ENCODE measurements at places on chromosomes 1 and 21.

DNA sequence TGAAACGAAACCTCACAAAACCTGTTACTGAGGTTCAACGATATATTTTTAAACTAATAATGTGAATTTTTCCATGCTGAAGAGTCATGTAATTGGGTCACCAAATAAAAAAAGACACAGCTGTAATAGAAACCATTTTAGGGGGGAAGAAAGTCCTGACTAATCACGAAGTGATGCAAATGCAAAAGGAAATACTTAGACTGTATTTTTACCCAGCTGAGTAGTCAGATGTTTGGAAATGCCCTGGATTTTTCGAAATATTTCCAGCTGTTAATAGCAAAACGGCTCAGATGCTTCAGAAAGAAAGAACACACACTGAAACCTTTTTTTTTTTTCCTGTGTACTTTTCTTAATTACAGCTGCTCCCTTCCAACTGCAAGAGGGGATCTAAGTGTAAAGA lies 210.3 kb downstream of the SETD4 start:
- no peak for DNase-seq

GRCh38 chr1:82161700-82162141 lies 361.0 kb downstream of the ADGRL2 start:
- DNase-seq, result no peak

DNA sequence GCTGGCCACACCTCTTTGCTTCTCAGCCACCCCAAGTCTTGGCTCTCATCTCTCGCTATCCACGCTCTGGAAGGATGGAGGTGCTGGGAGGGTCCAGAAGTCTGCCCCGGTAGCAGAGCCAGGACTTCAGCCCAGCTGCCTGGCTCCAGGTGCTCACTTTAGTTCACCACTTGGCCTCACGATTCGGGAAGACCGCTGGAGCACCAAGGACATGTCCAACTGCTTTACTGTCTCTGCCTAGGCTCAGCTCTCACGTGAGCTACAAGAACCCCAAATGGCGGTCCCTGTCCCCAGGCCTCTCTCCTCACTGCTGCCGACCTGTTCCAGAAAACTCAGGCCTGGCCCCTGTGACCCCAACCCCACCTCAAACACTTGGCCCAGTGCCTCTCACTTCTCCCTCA lies 3.4 kb downstream of the TRIM11 start:
- DNase-seq, result no peak

DNA sequence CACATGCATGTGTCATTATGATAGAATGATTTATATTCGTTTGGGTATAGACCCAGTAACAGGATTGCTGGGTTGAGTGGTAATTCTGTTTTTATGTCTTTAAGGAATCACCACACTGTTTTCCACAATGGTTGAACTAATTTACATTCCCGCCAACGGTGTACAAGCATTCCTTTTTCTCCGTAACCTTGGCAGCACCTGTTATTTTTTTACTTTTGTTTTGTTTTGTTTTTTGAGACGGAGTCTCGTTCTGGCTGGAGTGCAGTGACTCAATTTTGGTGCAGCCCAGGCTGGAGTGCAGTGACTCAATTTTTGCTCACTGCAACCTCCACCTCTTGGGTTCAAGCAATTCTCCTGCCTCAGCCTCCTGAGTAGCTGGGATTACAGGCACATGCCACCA lies 8.5 kb upstream of the S100B start:
- DNase-seq, result no peak

GRCh38 chr1:8814865-8815264 lies 2.6 kb downstream of the RERE start:
- DNase-seq, result no peak

DNA sequence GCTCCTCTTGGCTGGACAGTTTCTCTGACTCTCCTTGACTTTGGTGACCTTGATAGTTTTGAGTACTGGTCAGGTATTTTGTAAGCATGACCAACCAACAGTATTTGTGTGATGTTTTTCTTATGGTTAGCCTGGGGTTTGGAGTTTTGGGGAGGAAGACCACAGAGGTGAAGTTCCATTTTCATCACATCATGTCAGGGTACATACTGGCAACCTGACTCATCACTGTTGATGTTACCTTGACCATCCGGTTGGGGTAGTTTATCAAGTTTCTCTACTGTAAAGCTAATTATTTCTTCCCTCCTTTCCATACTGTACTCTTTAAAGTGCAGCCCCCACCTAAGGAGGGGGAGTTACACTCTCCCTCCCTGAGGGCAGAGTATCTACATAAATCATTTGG lies 13.4 kb downstream of the OSCP1 start:
- DNase-seq, result no peak
